Left ventricle myocardium inferior (tissue), 1 donor: ENCODE measurements at places on chromosomes 3 and 15. TPM values are rescaled to one million over a fixed set of nuclear protein-coding genes. Genes with fewer than 3 reads are reported as not detected.
A peak's percentile ranks its signal among the peaks of the same experiment; 100 is the strongest.

GRCh38 chr3:34106879-34107278 is 308.4 kb downstream of the PDCD6IP start:
- no peak for DNase-seq

DNA sequence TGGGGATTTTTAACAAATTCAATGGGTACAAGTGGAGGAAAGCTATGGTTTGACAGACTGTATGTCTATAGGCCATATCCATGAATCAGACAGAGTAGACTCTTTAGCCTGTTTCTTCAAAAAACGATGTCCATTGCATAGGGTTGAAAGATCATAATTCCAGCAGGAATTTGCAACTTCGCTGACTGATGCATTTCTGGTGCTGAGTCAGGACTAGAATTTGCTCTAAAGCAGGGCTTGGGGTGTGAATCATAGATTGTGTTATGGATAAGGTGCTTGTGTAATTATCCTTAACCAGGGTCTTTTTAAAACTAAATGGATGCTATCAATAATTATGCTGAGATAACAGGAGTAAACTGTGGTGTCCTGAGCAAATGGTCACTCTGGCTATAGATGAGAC is 200.4 kb upstream of the TBC1D5 start:
- DNase-seq = no peak

- no peak for DNase-seq
These were observed 59.7 kb downstream of the KCNAB1 start for GRCh38 chr3:156180077-156180476.

DNA sequence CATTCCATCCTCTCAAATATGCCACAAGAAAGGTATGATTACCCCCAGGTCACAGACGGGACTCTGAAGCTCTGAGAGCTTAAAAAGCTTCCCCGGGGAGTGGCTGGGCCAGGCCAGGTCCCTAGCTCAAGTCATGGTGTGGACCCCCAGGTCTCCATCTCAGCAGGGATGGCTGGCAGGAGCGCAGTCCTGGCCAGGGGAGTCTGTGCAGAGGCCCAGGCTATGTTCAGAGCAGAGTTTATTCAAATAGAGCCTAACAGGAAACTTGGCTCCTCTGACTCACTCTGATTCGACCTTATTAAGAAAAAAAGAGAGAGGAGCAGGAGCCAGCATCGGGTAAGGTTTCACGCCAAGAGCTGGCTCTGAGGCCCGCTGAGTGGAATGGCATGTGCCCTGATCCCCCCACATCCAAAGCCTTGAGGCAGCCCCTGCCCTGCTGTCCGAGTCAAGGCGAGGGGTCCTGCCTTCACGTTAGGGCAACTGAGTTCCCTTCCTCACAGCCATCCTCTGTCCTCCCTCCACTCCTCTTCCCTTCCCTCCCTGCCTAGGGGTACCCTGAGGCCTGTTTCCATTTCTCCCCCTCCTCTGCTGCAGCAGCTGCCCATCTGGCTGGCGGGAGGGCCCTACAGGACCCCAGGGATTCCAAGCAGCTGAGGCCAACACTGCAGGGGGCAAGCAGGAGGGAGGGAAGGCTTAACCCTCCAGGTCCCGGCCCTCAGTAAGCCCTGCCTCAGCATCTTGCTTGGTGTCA is 1.9 kb upstream of the LOXL1 start:
- DNase-seq = peak; percentile 31

DNA sequence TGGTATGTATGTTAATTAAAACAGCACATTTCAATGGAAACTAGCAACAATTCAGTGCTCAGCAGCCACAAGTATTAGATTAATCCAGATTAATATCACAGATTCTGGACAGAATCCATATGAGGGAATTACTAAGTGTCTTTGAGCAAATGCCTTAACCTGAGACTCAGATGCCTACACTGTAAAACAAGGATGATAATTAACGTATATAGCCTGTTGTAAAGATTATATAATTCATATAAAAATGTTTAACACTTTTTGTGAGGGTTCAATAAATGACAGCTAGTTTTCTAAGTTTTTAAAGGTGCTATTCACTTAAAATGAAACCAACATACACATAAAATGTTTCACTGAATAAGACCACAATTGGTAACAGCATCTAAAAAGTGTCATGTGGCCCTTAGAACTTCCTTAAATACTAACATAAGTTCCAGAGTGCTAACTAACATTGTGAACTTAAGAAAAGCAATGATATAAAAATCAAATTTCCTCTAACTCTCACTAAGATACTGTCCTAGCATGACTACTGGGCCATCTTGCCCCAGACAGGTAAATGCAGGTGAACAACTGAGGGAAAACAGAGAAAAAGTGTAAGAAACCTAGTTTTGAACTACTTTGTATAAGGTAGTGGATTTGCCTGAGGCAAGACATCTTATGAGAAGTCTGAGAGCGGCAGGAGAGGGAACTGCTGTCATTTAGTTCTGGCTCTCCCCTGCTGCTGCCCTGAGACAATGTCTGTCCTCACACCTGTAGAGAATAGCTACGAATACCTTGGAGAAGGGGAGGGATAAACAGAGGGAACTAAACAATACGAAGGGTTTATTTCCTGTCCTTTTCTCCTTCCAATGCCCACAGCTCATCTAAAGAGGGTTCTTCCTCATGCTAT is 151.3 kb downstream of the ADAM10 start:
- no peak for DNase-seq

DNA sequence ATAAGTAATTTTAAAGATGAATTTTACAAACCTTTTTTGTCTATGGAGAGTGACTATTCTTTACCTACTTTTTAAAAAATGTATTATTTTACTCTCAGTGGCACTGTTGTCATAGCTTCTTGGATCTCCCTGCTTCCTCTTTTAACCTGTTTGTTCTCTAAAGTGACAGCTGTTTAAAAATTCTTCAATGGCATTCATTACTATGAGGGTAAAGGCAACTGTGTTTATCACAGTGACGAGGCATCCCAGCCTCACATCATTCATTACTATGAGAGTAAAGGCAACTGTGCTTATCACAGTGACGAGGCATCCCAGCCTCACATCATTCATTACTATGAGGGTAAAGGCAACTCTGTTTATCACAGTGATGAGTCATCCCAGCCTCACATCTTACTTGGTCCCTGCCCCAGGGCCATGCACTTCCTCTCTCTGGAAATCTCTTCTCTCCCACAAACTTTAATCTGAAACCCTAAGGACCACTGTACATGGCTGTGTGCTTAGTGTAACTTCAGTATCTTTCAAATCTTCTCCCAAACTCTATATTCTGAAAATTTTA is 101.7 kb upstream of the ZNF717 start:
- no peak for DNase-seq

GRCh38 chr3:35487376-35487775 is 151.9 kb upstream of the ARPP21 start:
- no peak for DNase-seq

DNA sequence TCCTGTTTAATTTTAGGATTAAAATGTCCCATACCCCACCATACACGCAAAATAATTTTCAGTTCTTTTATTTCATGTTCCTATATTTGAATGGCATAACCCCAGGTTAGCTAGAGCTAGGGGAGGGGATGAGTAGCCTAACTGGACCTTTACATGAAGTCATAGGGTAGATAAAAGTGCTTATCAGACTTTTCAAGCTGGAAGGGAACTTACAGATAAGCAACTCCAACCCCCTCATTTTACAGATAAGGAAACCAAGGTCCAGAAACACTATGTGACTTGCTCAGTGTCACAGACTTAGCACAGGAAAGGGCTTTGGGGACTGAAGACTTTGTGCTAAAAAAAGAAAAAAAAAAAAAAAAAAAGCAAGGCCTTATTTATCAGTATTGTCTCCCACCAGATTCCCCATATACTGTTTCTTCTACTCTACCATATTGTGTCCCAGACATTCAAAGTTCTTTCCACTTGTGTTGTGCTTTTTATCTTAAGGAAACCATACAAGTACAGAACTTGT is 10.6 kb upstream of the TNIK start:
- no peak for DNase-seq

GRCh38 chr3:47098910-47099309 is 65.0 kb downstream of the SETD2 start:
- DNase-seq = no peak

GRCh38 chr3:106124818-106125217 is 256.0 kb upstream of the CBLB start:
- DNase-seq = no peak

DNA sequence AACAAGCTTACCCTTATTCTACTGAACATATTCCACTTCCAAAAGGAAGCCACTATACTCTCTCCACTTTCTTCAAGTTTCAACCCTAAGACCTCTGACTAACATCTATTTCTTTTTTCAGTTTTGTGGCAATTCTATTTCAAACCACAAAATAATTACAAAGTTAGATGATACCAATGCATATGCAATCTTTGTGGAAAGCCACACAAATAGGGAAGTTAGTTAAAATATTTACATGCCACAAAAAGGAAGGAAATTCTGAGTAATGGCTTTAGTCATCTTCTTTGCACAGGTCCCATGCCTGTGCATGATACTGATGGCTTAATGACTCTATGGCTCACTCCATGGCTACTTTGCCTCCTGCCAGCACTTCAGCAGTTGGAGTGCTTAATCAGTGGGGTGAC is 57.0 kb upstream of the MCTP2 start:
- DNase-seq = no peak

- DNase-seq = no peak
These were observed 4.0 kb downstream of the NEDD4 start for GRCh38 chr15:55989383-55989782.

GRCh38 chr3:108437439-108437838 is 73.0 kb downstream of the MYH15 start:
- no peak for DNase-seq

DNA sequence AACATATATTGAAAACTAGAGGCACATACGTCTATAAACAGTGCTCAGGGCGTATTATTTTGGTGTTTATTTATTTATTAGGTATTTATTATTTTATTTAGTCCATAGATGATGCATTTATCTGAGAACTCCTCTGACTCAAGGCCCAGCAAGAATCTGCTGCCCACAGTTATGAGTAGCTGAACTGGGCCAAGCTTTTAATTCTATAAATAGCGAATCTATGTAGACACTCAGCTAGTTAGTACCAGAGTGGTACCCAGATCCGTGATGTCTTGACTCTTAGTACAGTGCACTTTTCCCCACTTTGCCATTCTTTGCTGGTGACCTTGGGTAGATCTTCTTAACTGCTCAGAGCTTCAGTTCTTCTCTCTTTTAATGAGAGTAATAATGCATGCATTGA is 370.4 kb upstream of the TPRG1 start:
- no peak for DNase-seq

GRCh38 chr3:53324105-53324504 is 23.2 kb downstream of the DCP1A start:
- DNase-seq = peak; percentile 52

DNA sequence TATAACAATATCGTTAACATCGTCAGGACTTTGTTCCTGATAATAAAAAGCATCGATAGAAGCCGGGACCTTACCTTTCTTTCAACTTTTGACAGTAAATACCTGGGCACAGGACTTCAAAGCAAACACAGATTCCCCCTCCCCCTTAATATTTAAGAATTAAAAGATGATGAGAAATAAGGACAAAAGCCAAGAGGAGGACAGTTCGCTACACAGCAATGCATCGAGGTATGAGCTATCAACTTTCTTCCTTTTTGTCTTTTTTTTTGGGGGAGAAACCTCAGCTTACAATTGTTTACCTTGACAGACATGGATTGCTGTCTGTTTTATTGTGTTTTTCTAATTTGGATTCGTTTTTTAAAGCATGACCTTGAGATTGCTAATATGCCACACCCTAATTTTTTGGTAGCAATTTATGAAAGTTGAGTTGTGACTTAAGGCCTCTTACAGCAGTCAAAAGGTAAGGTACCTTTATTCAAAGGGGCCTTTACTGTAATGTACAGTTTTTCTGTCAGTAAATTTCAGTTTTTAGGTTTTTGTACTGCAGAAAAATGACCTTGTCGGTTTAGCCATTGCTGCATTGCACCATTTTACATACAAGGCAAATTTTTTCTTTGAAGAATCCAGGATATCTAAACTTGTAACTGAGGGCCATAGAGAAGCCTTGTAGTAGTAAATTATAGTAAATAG is 1.1 kb downstream of the CHD2 start:
- no peak for DNase-seq

GRCh38 chr15:31360158-31360561 is 33.5 kb downstream of the KLF13 start:
- no peak for DNase-seq

DNA sequence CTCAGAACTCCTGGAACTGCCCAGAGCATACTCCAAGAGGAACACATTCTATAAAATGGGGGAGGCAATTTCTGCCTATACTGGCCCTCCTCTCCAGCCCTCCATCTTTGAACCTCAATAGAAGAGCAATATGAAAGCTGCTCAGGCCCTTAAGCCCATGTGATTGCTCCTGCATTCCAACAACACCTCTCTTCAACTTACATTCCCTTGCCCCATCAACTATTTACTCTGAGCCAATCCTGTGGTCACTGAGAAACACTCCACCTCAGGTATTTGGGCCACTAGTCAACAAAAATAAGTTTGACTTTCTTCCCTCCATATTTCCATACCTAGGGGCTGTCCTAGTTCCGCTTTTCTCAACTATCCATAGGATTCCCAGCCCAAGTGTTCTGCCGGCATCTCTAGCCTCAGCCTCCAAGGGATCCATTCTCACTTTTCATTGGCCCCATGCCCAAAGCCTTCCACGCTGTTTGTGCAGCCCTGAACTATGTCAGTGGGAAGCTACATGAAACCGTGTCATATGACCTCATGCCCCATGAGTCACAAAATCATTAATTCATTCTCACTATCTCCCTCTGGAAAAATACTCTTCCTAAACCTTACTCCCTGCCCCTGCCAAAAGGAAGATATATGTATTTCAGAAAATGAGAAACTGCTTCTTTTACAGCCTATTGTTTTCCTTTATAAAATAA is 61.6 kb downstream of the GJD2 start:
- DNase-seq = no peak

GRCh38 chr3:5388091-5388490 is 200.6 kb downstream of the EDEM1 start:
- no peak for DNase-seq

Gene ATP13A4
- 0.52 TPM for total RNA-seq

Gene GPR149
- total RNA-seq = not detected

Gene STX19
- total RNA-seq = not detected

Gene YEATS2
- total RNA-seq = 10.7 TPM

Gene SCAANT1
- total RNA-seq = not detected

Gene SLC28A2
- total RNA-seq = not detected

Gene IQCF6
- total RNA-seq = not detected

Gene GOLGA6L7
- not detected for total RNA-seq

Gene PAK6
- total RNA-seq = 8.2 TPM

Gene NOX5
- total RNA-seq = not detected
